ENCODE measurements at places on chromosomes 1 and 21.
A peak's percentile ranks its signal among the peaks of the same experiment; 100 is the strongest.

- DNase-seq, result no peak
These were observed 740.1 kb downstream of the MATN1 start for GRCh38 chr1:29983321-29983720.

GRCh38 chr1:30506291-30507015, 216.9 kb downstream of the MATN1 start:
- DNase-seq, result no peak

DNA sequence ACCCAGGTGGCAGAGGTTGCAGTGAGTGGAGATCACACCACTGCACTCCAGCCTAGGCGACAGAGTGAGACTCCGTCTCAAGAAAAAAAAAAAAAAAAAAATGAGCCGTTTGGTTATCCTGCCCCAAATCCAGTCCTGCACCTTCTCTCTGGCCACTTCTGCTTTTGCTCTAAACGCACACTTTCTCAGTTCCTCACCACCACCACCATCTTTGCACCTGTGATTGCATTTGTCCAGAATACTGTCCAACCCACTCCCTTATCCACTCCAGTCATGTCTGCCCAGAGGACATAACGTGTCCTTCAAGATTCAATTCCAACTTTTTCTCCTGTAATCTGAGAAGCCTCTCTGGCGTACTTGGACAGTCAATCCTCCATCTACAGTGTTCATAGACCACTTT, 2.2 kb upstream of the NEK2 start:
- no peak for DNase-seq

DNA sequence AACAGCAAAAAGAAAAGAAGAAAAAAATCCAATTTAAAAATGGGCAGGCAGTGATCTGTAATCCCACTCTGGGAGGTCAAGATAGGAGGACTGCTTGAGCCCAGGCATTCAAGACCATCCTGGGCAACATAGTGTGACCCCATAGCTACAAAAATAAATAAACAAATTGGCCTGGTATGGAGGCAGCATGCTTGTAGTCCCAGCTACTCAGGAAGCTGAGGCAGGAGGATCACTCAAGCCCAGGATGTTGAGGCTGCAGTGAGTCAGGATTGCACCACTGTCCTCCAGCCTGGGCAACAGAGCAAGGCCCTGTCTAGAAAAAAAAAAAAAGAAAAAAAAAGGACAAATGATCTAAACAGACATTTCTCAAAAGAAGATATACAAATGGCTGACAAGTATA, 99.6 kb downstream of the EIF4G3 start:
- DNase-seq, result no peak

GRCh38 chr1:23477359-23478144, 6.4 kb downstream of the ASAP3 start:
- no peak for DNase-seq

- DNase-seq, result no peak
These were observed 23.1 kb upstream of the RCC1 start for GRCh38 chr1:28482702-28483101.

DNA sequence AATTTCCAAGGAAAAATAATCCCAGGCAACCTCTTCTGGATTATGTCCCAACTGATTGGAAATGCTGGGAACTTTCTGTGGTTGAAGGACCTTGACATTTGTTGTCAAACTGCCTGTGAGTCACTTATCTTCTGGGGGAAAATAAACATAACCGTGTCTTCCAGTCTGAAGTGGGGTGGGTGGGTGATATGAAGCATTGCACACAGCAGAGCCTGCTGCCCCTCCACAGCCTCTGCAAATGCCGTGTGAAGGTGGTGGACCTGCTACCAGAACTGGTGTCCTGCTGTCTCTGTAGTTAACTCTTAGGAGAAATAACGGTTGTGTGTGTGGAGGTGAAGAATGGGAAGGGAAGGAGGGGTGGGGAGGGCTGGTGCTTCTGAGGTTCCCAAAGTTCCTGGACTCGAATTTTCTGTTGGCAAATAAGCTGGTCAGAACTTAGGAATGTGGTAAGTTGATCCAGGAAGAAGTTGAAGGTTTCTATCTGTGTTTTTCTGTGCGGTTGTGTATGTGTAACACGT, 23.2 kb downstream of the GALNT2 start:
- no peak for DNase-seq

GRCh38 chr1:86633921-86634320, 70.5 kb upstream of the SH3GLB1 start:
- DNase-seq, result no peak

DNA sequence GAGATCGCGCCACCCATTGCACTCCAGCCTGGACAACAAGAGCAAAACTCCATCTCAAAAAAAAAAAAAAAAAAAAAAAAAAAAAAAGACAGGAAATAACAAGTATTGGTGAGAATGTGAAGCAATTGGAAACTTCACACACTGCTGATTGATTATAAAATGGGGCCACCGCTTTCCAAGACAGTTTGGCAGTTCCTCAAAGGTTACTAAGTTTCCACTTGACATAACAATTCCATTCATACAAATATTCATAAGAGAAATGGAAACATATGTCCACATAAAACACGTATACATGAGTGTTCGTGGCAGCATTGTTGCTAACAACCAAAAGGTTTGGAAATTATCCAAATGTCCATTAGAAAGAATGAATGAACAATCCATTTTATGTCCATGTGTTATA, 26.3 kb downstream of the USP24 start:
- no peak for DNase-seq

DNA sequence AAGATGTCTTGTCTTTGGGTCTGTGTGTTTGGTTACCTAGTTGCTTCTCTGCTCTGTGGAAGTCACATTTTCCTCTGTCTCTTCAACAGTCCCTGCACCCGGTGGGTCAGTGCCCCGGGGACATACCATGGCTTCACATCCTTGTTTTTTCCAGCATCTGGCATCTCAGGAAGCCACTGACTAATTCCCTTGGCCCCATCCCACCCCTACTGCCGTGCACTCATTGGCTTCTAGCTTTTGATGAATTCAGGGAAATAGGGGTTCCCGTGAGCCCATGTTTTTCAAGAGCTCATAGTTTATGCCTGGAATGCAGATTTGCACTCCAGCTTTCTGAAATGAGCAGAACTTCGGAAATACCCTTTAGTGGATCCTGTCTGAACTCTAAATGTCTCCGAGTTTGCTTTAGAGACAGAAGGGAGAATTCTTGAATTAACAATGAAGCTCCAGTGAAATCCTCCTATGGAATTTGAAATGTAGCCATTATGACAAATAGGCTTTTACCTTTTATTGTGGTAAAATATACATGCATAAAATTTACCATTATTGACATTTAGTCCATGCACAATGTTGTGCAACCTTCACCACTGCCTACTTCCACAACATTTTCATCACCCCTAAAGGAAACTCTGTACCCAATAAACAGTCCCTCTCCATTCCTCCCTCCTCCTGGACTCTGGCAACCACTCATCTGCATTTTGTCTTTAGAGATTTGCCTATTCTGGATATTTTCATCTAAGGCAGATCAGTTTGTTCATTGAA, 67.5 kb downstream of the CLIC6 start:
- DNase-seq, result no peak

GRCh38 chr1:194548071-194548470, 1361.7 kb upstream of the B3GALT2 start:
- peak; percentile 28 for DNase-seq

- peak; percentile 23 for DNase-seq
These were observed 722 bp upstream of the SLC19A2 start for GRCh38 chr1:169486281-169487051.

GRCh38 chr1:85124091-85124490, 75.8 kb upstream of the MCOLN3 start:
- DNase-seq, result no peak

DNA sequence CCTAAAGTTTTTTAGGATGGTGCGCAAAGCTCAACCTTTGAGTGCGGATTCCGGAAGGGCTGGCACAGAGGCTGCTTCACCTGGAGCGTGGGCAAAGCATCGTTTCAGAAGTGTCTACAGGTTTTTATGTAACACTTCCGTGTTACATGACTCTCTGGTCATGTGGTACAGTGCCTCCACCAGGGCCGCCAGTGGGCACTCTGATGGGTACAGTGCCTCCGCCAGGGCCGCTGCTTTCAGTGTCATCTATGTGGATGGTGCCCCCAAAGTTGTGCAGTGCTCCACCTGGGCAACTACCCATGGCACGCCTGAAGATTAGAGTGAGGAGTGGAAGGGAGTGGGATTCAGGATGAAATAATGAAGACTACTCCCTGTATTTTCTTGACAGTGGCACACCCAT, 101.4 kb upstream of the C1orf174 start:
- no peak for DNase-seq

- DNase-seq, result no peak
These were observed 20.5 kb upstream of the YRDC start for GRCh38 chr1:37828410-37829074.

DNA sequence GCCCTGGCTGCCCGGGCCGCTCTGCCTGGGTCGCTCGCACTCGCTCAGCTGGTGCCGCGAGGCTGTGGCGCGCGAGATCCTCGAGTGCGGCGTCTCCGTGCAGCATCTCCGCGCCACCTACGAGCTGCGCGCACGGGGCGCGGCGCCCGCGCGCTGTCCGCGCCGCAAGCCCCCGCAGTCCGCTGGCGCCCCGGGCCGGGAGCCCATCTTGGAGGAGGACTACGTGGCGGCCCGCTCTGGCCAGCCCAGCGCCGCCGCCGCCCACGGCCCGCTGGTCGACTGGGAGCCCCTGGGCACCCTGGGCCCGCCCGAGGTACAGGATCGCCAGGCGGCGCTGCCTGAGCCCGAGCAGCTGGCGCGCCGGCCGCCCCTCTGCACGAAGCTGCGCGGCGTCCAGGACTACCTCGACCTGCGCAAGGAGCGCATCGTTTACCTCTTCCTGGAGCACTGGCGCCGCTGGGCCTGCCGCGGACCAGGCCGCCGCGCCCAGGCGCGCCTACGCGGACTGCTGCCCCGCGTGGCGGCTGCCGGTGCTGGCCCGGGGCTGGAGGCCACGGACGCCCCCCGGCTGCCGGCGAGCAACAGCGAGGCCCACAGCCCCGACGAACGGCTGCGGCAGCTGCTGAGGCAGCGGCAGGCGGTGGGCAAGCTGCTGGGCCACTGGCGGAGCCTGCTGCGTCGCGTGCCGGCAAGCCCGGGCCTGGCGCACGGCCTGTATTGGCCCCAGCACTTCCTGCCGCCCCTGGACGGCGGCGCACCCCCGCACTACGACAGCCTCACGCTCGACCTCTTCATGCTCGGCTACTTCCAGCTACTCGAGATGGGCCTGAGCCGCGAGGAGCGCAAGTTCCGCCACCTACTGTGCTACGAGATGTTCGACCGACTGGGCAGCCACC, 10.9 kb downstream of the TNFRSF25 start:
- no peak for DNase-seq

DNA sequence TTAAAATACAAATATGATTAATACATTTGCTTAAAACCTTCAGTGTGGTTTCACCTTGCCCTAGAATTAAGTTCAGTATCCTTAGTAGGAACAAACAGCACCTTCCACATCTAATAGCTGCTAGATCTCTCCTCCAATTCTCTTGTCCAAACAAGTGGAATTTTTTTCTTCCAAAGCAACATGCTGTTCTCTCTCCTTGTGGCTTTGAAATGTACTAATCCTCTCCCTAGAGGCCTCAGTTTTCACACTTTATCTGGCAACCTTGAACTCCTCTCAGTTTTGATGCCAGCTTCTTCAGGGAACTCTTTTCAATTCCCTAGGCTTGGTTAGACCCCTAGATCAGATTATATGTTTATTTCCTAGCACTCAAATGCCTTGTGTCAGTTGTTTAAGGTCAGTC, 87.0 kb downstream of the GLUL start:
- no peak for DNase-seq

GRCh38 chr1:40802078-40802741, 18.6 kb downstream of the KCNQ4 start:
- peak; percentile 16 for DNase-seq

DNA sequence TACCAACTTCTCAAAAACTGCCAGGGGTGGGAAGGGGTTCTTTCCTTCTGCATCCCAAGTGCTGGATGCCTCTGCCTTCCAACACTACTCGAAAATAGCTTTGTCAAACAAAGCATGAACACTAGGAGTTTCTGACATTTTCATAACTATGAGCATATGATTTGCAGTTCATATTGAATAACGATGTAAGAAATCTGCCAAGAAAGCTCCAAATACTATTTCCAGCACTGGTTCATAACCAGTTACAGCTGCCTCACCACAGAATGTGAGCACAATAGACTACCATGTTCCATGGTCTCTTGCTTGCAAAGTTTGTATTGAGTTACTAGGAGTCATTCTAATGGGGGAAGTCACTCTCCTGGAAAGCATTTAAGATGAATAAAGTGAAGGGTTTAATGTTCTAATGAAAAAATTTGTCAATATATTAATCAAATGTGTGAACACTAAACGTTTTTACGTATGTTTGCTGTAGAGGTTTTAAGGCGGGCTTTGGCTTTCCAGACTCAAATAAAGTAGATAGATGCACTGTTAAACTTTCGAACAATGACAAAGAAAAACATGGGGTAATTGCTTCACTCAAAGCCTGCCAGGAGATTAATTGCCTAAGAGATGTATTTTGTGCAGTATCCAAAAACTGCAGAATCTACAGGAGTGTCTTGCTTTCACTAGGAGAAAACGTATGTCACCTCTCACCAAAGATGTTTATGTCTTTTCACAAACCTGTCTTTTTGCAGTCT, 78.6 kb upstream of the UBE2U start:
- peak; percentile 94 for DNase-seq

- DNase-seq, result no peak
These were observed 4.9 kb downstream of the PBX1 start for GRCh38 chr1:164563721-164564360.

DNA sequence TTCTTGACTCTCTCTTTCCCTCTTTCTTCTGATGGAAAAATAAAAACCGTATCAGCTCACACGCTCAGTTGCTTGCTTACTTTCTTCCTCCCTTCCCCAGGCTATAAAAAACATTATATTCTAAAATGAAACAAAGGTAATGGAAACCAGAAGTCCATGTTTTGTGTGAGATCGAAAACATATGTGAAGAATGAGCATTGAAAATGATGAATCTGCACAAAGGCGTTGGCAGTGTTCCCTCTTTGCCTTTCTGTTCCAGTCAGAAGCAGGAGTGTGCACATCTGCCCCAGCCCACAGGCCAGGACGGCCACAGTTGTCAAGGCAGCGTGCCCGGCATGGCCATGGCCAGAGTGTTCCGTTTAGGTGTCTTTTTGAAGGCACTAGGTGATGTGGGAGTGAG, 185.3 kb upstream of the USP24 start:
- peak; percentile 96 for DNase-seq

- DNase-seq, result no peak
These were observed 62.8 kb downstream of the NRIP1 start for GRCh38 chr21:15001857-15002606.

GRCh38 chr1:60867782-60868181, 214.6 kb upstream of the NFIA start:
- DNase-seq, result peak; percentile 14
